HFF-Myc (cell line): ENCODE measurements at places on chromosomes 4 and X.

DNA sequence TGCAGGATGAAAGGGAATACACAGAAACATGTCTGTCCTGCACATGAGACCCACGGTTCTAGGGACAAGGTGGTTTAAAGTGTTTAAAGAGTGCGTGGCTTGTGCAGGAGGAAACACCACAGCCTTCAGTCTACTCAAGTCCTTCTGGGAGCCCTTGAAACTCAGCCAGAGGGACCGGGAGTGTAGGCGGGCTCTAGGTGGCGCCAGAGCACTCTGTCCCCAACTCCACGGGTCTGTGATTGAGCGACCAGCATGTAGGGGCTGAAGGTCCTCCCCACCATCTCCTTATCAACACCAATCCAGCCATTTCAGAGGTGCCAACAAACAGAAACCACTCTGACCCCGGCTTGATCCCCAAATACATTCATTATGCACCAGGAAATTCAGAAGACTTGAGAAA lies 82.0 kb upstream of the CLDN34 start:
- no peak for DNase-seq

DNA sequence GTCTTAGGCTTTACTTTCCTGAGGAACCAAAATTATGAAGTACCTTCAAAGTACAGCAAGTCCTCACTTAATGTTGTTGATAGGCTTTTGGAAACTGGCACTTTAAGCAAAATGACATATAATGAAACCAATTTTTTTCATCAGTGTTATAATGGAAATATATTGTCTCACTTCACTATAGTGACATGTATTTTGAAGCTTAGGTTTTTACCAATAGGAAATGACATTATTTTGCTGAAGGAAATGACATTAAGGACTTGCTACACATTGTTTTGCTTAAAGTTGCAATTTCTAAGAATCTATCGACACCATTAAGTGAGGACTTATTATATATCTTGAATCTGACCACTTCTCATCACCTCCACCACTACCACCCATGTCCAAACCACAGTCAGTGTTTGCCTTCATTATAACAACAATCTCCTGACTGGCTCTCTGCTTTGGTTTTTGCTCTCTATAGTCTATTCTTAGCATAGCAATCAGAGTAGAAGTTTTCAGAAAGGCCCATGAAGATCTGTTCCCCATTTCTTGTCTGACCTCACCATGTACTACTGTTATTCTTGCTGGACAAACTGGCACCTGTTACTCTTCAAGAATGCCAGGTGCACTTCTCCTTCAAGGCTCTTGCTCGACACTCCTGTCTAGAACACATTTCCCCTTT lies 311.2 kb downstream of the BMPR1B start:
- DNase-seq = no peak

GRCh38 chrX:123487669-123488068 lies 245.2 kb downstream of the THOC2 start:
- no peak for DNase-seq

DNA sequence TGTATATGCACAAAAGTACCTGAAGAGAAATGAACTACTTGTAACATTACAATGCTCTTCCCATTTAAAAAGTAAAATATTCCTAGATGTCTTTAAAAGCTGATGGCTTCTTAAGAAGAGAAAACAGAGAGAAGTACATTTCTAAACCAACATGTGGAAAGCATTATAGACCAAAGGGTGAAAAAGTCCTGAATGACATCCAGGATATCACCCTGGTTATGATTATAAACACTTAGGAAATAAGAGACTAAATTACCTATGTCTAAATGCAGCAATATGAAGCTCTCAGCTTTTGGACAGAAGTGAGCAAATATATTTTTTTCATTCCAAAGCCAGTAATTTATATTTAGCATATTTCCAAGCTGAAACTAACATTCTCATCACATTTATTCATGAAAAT lies 21.7 kb upstream of the EGFL6 start:
- no peak for DNase-seq

DNA sequence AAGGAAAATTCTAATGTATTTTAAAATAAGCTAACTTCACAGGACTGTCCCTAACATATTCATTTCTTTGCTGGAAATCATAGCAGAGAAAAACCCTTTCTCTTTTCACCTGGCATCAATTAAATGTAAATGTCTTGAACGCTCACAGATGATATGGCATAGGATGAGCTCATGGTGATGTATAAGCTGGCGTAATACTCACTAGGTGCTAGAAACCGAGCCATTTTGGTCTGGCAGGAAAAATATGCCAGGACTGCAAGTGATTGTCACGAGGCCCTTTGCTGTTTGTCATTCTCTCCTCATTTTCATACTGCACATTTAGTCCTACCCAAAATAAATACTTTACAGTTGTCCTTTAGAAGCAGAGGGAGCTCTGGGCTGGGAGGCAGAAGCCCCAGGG lies 222.7 kb upstream of the LNX1 start:
- DNase-seq = no peak

DNA sequence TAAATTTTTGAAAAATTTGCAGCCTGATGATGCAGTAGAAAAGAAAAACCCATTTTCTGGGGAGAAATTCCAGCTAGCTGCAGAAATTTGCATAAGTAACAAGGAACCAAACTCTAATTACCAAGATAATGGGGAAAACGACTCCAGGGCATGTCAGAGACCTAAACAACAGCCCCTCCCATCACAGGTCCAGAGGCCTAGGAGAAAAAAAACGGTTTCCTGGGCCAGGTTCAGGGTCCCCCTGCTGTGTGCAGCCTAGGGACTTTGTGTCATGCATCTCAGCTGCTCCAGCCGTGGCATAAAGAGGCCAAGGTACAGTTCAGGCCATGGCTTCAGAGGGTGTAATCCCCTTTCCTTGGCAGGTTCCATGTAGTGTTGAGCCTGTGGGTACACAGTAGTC lies 733.7 kb upstream of the CT83 start:
- no peak for DNase-seq

DNA sequence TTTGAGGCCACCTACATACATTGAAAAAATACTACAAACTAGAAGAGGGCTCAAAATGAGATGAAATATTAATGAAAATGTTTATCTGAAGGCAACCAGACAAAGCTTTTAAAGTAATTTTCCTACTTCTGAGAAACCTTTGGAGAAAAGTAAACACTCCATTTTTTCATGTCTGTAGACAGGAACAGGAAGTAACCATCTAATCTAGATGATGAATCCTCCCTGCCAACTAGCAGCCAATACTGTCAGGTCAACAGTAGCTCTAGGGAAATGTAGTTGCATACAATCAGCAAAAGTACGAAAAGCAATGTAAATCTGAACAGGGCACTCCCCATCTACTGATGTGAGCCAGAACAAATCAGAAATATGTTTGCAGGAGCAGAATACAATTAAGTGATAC lies 49.0 kb downstream of the AMMECR1 start:
- DNase-seq = no peak

DNA sequence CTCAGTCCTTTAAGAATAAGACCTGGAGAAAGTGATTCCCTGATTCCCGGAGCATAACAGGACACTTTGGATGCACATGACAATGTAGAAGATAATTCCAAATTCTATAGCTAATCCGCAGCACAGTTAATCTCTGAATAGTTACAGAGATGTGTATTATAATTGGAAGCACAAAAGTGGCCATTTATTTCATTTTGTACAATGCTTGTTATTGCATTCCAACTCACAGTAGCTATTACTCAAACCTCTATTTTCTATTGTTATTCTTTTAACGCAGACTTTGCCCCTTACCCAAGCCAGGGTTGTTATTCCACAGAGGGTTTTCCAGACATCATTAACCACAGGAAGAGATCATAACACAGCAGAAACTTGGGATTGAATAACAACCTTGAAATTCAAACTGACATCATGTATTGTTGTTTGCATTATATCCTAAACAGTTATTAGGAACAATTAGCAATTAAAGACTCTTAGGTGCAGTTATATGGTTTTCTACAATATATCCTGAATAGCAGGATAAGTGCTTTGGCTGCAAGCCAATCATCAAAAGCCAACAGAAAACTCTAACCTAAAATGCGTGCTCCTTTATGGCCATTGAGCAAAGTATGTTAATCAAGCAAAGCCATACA lies 984.0 kb upstream of the TENM3 start:
- DNase-seq = no peak

DNA sequence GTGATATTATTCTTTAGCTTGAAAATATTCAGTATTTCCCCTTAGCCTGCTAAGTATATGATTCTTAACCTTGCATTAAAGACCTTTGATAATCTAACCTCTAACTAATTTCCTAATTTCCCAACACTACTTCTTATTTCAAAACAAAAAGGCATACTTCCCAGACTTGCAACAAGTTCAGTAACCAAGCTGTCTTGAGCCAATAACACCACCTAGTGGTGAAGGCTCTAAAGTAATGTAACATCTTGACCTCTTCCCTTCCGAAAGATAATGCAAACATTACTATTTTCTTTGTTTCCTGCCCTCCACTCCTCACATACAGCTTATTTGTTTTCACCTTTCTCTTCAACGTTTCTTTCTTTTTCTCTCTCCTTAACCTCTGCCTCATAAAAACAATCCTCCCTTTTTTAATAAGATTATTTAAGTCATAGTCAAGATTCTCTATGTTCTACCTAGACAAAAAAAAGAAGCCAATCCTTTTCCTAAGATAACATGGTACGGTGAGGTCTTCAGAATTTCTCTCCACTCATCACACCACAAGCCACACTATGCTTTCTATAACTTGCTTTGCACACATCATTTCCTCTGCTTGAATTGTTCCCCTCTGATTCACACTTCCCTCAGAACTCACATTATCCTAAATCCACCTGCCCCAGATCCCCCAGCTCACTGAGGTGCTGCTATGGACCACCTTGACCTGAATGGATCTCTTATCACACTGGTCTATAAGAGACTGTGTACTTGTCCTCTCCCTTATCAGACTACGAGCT lies 3.5 kb downstream of the FAT1 start:
- no peak for DNase-seq

DNA sequence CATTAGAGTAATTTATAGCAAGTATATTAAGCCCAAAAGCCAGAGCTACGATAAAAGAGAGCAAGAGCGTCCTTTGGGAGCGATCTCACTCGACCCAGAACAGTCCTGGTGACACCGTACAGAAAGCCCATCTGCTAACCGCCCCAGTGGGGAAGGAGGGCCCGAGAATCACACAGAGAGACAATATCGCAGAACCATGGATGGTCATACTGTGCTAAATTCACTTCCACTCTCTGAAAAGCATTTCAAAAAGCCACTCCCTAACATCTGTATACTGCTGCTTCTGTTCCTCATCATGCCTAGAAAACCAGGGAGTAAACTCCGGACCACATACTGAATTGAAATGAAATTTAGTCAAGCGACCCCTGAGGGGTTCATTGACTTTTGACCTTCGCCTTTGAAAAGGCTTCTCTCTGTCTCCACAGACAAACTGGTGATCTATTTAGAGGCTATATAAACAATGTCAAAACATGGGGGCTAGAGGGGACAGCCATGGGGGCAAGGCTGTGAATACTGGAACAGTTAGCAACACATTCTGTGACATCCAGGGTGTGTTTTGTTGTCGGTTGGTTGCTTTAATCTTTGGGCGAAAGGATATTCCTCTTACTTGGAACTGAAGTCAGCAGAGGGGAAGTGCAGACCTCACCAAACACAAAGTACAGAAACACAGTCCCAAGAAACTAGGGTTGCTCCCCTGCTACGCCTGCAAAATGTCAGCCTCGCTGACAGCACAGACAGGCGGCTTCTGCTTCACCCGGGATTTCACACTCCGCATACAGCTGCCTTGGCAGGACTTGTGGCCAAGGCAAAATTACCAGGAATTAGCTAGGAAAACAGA lies 129.0 kb upstream of the RASGEF1B start:
- no peak for DNase-seq

DNA sequence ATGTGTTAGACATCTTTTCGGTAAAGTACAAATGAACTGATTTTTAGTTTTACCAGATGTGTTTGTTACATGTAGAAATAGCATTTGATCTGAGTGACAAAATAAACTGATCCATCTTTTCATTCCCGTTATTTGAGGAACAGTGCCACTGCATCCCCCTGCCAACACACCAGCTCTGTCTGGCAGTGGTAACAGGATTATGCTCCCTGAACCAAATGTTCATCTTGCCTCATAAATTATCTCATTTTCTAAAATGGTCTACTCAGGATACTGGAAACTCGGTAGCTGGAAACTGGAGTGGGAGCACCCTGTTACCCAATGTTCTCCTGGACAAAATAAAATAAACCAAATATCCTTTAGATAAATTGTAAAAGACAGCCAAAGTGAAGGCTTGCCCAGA lies 171.6 kb downstream of the FAT4 start:
- no peak for DNase-seq

DNA sequence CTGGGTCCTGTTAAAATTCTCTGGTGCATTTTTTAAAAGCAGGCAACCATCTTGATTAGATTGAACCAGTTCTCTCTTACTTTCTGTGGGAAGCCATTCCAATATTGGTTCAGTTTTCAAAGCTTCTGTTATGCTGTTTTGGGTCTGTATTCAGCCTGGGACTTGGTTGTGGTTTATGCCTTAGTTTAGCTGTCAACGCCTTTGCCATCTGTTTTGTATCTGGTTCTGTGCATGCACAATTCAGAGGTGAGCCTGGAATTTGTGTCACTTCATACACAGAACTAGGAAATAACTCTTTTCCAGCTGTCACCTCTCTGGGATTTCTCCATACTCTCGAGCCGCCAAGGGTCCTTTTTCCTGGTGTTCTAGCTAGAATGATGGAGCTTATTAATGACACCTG lies 46.2 kb downstream of the STAP1 start:
- no peak for DNase-seq

- no peak for DNase-seq
Observed at GRCh38 chrX:143757887-143758286, 37.3 kb upstream of the SPANXN2 start.

DNA sequence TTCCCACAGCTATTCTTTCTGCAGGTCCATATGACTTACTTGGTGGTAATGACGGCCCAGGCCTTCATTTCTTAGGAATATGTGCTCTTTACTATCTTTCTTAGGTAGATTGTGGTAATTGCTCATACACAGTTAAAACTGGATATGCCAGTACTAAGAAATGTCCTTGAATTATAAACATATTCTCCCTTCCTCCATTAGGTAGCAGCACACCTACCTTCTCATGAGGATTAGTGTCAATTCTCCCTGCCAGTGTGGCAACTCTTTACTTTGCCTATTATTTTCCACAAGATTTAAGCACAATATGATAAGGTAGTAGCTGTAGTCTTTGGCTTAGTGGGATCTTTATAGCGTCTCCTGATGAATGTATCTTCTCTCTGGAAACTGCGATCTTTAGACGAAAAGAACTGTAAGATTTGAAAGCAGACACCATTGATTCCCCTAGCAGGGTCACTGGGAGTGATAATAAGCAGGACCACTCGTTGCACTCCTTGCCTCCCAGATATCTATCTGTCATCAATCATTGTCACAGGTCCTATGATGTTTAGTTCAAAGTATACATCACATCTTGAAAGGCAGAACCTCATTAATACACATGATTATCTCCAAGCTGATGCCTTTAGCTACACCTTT lies 1240.7 kb downstream of the C4orf33 start:
- DNase-seq = no peak

- peak; percentile 71 for DNase-seq
Observed at GRCh38 chr4:85672116-85672515, 197.2 kb downstream of the ARHGAP24 start.

- no peak for DNase-seq
Observed at GRCh38 chr4:169384779-169385178, 114.0 kb upstream of the SH3RF1 start.
